ENCODE measurements at places on chromosomes 4 and X.

GRCh38 chr4:128573781-128574508 lies 235.6 kb upstream of the JADE1 start:
- no peak for DNase-seq

DNA sequence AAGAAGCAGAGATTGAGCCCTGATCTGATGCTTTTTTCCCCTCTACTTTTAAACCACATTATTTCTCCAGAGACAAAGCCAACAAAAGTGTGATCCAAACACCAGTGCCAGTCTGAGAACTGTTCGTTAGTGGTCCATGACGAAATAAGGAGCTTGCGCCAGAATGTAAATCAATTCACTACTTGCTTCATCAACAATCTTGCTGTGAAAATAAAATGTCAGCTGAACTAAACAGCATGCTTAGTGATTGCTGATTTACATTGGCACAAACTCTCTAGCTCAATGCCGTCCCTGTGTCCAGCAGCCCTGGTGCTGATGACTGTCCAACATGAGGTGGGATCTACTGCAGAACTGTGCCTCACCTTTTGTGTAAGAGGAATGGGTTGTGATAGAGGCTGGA lies 71.3 kb downstream of the SOX3 start:
- no peak for DNase-seq

DNA sequence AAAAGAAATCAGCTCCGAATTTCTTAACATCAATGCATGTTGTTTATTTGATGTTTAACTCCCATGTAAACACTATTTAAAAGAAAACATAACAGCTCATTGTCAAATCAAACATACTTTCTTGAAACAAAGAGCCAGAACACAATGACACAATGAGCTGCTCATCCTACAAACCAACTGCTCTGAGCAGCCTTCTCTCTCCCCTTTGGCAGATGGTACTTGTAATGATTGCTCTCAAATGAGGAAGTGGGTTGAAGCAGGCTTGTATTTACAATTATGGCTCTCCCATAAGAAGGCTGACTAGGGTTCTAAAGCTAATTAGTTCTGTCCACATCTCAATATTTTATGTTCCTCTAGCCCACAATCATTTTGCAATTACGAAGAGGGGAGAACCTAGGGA lies 637.8 kb upstream of the ADGRL3 start:
- DNase-seq = no peak

- peak; percentile 40 for DNase-seq
These were observed 11.7 kb downstream of the RPL9 start for GRCh38 chr4:39446842-39447573.

GRCh38 chrX:103279624-103280023 lies 3.1 kb upstream of the TCEAL5 start:
- DNase-seq = no peak

- no peak for DNase-seq
These were observed 218.3 kb upstream of the CNKSR2 start for GRCh38 chrX:21155916-21156315.

Data from activated CD4-positive, alpha-beta memory T cell treated with anti-CD3 and anti-CD28 coated beads, Interleukin-2, amount 10 ng/mL, durations not matched to agents 7 days and 5 days (primary cell).